Caco-2 (cell line): ENCODE measurements at places on chromosomes 7 and 10. TPM values are rescaled to one million over a fixed set of nuclear protein-coding genes. Genes with fewer than 3 reads are reported as not detected.

DNA sequence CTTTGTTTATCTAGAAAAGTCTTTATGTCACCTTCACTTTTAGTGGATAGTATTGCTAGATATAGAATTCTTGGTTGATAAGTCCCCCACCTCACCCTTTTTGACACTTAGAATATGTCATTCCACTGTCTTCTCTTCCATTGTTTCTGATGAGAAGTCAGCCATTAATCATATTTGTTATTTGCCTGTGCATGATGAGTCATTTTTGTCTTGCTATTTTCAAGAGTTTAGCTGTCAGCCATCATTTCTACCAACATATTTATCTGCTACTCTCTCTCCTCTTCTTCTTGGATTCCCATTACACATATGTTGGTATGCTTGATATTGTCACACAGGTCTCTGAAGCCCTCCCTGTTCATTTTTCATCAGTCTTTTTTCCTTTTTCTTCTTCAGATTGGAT is 160.8 kb upstream of the TCF7L2 start:
- no peaks in the 10 kb centered on the region for H3K27me3 ChIP-seq
- H3K36me3 ChIP-seq = no peaks in the 10 kb centered on the region
- peaks cover 18% of the 10 kb centered on the region for H3K4me1 ChIP-seq
- no peak overlapping the region for H3K4me3 ChIP-seq

DNA sequence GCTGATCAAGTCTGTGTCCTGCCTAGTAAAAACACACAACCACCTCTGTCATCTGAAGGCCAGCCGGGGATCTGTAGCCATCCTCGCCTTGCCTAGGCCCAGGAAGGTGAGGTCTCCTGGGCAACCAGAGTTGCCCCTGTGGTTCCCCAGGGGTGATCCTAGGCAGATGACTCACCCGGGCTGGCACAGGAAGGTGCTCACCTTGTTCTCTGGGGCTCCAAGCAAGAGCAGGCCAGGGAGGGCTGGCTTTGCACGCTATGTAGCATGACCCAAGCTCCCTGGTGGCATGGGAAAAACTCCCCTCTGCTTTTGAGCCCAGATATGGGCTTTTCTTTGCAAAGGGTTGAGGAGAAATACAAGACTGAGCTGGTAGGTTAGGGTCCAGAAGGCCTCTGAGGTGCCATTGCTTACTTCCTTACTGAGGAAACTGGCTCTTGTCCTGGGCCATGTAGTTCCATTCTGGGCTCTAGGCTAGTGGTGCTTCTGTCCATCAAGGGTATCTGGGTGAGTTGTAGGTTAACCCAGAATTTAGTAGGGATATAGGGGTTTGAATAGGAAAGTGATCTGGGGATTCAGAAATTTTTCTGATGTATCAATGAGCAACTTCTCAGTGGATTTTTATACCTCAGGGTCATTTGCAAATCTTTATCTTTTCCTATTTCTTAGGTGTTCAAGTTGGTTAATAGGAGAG is 112.0 kb downstream of the NT5C2 start:
- H3K36me3 ChIP-seq = no peaks in the 10 kb centered on the region; the same call in none of the 2 replicates
- H3K27me3 ChIP-seq = no peaks in the 10 kb centered on the region
- DNase-seq = no peak
- H3K4me1 ChIP-seq = peaks cover 8% of the 10 kb centered on the region; the same call in 1 of the 2 replicates

- no peaks in the 10 kb centered on the region for H3K4me1 ChIP-seq
- DNase-seq = no peak
- H3K4me3 ChIP-seq = no peak overlapping the region
- no peak overlapping the region for H3K27ac ChIP-seq
- no peaks in the 10 kb centered on the region for H3K36me3 ChIP-seq
Observed at GRCh38 chr10:22673785-22674572, 40.4 kb downstream of the PIP4K2A start.

DNA sequence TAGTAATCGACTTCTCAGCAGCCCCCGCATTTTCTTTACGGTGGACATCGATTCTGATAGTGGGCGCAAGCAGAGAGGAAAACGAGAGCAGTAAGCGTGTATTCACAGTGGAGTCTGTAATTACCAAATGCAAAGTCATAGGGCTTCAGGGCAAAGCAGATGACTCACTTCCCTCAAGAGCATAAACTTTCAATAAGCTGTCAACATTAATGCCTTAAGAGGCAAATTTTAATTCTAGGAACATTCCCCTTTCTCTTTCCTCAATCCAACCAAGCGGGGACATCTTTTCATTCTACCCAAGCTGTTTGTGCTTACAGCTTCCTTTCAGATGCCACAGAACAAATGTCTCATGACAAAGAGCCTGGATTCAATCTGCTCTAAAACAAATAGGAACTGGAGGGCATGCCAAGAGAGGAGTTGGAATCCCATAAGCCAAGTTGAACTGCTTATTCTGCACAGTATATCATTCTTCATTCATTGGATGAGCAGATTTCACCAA is 48.6 kb downstream of the MALSU1 start:
- H3K4me1 ChIP-seq = no peaks in the 10 kb centered on the region
- no peak overlapping the region for H3K27ac ChIP-seq
- H3K36me3 ChIP-seq = peaks cover 2% of the 10 kb centered on the region
- no peaks in the 10 kb centered on the region for H3K27me3 ChIP-seq

- no peaks in the 10 kb centered on the region for H3K36me3 ChIP-seq
- no peak for DNase-seq
- H3K27ac ChIP-seq = no peak overlapping the region
- no peak overlapping the region for H3K4me3 ChIP-seq
- H3K27me3 ChIP-seq = 0 out of 2 replicates have a peak, but pooled peaks cover 3% of the 10 kb centered on the region
Observed at GRCh38 chr10:7435674-7436073, 24.8 kb upstream of the SFMBT2 start.

Gene PPP1R17
- total RNA-seq = not detected in 2 replicates

Gene STAG3
- total RNA-seq = 1.3 TPM in 2 replicates

DNA sequence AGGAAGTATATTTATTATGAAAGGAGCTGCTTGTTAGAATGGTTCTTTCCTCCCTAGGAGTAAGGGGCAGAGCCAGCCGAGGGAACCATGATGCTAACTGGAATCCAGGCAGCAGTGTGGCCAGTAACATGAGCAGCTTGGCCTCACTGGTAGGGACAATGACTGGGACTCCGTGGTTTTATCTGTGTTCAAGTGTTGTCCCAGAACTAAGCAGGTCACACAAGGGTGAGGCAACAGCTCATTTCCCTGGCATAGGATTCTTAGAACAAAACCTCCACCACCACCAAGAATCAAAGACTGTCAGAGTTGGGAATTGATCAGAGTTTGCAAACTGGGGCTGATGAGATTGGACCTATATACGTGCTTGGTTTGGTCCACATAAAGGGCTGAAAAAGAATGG is 138.9 kb upstream of the COBL start:
- DNase-seq = no peak
- H3K4me1 ChIP-seq = peaks cover 13% of the 10 kb centered on the region; the same call in 1 of the 2 replicates
- H3K27ac ChIP-seq = no peak overlapping the region
- H3K27me3 ChIP-seq = no peaks in the 10 kb centered on the region

DNA sequence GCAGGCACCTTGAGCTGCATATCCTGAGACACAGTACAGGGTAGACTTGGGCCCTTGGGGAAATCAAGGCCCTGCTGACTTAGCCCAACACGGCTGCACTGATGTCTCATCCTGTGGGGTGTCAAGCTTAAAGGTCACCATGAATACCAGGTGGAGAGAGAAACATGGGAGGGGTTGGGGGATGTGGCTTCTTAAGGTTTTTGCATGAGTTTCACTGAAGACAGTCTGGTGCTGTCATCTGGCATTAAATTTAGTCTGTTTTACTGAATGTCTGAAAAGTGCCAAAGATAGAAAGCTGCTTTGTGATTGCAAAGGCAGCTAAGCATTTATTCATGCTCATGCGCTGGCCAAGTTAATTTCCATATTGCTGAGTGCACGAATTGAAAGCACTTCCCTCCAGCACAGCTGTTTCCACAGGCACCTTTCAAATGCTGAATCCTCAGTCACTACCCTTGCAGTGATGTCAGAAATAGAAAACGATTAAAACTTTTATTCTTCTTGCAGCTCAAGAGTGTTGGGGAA is 102.1 kb downstream of the OSBPL3 start:
- H3K4me3 ChIP-seq = no peak overlapping the region
- no peaks in the 10 kb centered on the region for H3K27me3 ChIP-seq
- H3K4me1 ChIP-seq = peaks cover 36% of the 10 kb centered on the region
- no peak overlapping the region for H3K27ac ChIP-seq
- H3K36me3 ChIP-seq = no peaks in the 10 kb centered on the region; the same call in 1 of the 2 replicates

GRCh38 chr10:16770670-16771069 is 46.6 kb downstream of the RSU1 start:
- H3K27me3 ChIP-seq = no peaks in the 10 kb centered on the region
- peaks cover 8% of the 10 kb centered on the region; the same call in 1 of the 2 replicates for H3K4me1 ChIP-seq
- no peak for DNase-seq

Gene ASAH2
- total RNA-seq = 4.6 and 7.3 TPM in 2 replicates

Gene SFR1
- 7.3 and 8.7 TPM in 2 replicates for total RNA-seq

DNA sequence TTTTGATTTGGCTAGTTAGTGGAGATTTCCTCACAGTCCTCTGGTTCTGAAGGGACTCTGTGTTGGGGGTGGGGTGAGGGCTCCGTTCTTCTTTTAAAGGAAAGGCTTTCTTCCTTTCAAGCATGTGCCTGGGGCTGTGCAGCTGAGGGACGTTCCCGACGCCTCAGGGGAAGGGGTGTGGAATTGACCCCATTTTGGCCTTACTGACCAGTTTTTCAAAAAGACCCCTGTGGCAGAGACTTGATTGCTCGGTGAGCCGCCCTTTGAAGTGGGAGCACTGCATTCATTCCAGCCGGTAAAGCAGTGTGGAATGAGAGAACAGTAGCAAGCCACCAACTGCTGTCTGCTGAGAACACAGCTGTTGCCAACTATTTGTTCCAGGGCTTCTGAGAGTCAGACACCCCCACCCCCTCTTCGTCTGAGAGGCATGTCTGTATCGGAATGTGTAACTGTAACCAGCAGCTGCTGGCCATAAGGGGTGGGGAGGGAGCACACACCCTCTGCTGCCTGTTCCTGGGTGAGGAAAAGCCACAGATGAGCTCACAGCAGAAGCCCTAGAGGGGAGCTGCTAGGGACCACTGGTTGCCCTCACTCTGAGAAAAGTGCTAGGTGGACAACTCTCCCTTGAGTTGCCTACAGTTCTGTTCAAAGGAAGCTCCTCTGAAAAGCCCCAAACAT is 33.2 kb downstream of the WBP1L start:
- H3K27me3 ChIP-seq = no peaks in the 10 kb centered on the region
- peak; percentile 89 for DNase-seq
- H3K36me3 ChIP-seq = no peaks in the 10 kb centered on the region
- H3K4me3 ChIP-seq = no peak overlapping the region

- H3K27ac ChIP-seq = no peak overlapping the region
- H3K36me3 ChIP-seq = no peaks in the 10 kb centered on the region
- DNase-seq = no peak
- H3K4me3 ChIP-seq = no peak overlapping the region
- no peaks in the 10 kb centered on the region for H3K4me1 ChIP-seq
Observed at GRCh38 chr10:86123715-86124114, 242.9 kb downstream of the GRID1 start.

DNA sequence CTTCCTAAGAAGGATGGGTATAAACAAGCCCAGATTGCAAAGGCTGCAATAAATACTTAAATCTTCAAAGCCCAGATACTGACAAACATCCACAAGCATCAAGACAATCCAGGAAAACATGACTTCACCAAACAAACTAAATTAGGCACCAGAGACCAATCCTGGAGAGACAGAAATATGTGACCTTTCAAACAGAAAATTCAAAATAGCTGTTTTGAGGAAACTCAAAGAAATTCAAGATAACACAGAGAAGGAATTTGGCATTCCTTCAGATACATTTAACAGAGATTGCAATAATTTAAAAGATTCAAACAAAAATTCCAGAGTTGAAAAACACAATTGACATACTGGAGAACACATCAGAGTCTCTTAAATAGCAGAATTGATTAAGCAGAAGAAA is 23.0 kb downstream of the GSDME start:
- peaks cover 34% of the 10 kb centered on the region for H3K4me1 ChIP-seq
- no peaks in the 10 kb centered on the region for H3K27me3 ChIP-seq
- no peak for DNase-seq
- H3K27ac ChIP-seq = peak overlapping the region; percentile 74
- no peak overlapping the region for H3K4me3 ChIP-seq

DNA sequence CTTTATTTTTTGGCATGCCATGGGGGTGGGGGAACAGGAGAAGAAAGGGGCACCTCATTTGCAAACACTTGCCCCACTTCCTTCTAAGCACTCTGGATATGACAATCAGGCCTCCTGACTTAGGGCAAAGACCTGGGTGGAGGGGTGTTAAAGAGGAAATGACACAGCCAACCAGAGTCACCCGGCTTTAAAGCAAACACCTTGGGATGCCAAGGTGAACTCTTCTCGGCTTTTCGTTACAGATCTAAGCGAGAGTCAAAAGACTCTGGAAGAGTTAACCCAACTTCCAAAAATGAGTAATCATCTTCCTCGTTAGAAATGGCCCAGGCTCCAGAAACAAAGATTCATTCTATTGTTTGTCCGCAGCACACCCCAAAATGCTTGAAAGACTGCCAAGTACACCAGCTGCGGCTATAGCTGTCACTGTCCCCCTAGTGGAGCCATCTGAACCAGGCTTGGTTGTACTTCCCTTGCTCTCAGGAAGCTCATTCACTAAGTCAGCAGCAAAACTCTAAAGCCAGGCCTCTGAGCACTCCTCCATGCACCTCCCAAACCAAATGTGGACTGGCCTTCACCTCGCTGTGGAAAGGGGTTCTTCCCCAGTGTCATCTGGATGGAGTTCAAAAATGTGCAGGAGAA is 24.8 kb downstream of the FAM53B start:
- H3K27me3 ChIP-seq = no peaks in the 10 kb centered on the region
- H3K4me3 ChIP-seq = no peak overlapping the region
- DNase-seq = no peak
- no peaks in the 10 kb centered on the region for H3K4me1 ChIP-seq
- no peak overlapping the region for H3K27ac ChIP-seq
